Hepatocyte (in vitro differentiated cells): ENCODE measurements at places on chromosomes 16 and 17. TPM values are rescaled to one million over a fixed set of nuclear protein-coding genes. Genes with fewer than 3 reads are reported as not detected.

ABCA10 gene
- total RNA-seq: 1.5 and 4.7 TPM in 2 replicates

FOXC2 gene
- 0.36 TPM in 1 of 2 replicates, not detected in the other for total RNA-seq

ULK2 gene
- total RNA-seq: 14.6 and 18.0 TPM in 2 replicates

GUCY2D gene
- not detected in 2 replicates for total RNA-seq

NETO2 gene
- total RNA-seq: 11.0 and 15.2 TPM in 2 replicates

PKD1 gene
- 40.2 and 60.6 TPM in 2 replicates for total RNA-seq

ZNF750 gene
- 0.12 and 0.27 TPM in 2 replicates for total RNA-seq

PYY gene
- total RNA-seq: 3.2 TPM in 1 of 2 replicates, not detected in the other

SOCS7 gene
- total RNA-seq: 13.0 and 15.9 TPM in 2 replicates

ASPA gene
- 0.27 and 1.2 TPM in 2 replicates for total RNA-seq

C16orf86 gene
- 1.7 and 2.3 TPM in 2 replicates for total RNA-seq

JMJD6 gene
- 19.3 and 19.5 TPM in 2 replicates for total RNA-seq

ABI3 gene
- 0.13 and 0.52 TPM in 2 replicates for total RNA-seq

KRTAP4-1 gene
- not detected in 2 replicates for total RNA-seq

WWOX gene
- total RNA-seq: 39.8 and 44.3 TPM in 2 replicates

- peak; percentile 44 for DNase-seq
These were observed 4.2 kb downstream of the CDRT4 start for GRCh38 chr17:15462976-15463772.

DNA sequence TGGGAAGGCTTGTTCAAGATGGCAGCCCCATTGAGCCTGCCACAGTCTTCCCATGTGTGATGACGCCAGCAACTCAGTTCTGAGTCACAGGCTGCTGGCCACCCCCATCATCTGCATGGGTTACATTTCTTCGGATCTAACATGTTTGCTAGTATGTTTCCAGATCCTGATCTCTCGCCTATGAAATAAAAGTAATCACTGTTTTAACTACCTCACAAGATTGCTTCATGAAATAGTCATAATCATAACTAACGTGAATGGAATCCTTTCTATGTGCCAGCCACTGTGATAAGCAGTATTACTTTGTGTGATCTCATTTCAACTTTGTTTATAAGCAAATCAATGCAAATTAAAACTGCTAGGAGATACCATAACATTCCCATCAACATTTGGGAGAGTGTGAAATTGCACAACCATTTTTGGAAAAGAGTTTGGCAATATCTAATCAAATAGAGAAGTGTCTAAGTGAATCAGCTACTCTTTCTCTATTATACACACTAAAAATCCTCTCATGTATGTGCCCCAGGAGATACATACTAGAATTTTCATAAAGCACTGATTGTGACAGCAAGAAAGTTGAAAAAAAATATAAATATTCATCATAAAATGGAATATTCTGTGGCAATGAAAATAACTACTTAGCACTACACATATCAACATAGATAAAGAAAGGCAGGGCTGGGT is 300.2 kb upstream of the IRX5 start:
- no peak for DNase-seq

DNA sequence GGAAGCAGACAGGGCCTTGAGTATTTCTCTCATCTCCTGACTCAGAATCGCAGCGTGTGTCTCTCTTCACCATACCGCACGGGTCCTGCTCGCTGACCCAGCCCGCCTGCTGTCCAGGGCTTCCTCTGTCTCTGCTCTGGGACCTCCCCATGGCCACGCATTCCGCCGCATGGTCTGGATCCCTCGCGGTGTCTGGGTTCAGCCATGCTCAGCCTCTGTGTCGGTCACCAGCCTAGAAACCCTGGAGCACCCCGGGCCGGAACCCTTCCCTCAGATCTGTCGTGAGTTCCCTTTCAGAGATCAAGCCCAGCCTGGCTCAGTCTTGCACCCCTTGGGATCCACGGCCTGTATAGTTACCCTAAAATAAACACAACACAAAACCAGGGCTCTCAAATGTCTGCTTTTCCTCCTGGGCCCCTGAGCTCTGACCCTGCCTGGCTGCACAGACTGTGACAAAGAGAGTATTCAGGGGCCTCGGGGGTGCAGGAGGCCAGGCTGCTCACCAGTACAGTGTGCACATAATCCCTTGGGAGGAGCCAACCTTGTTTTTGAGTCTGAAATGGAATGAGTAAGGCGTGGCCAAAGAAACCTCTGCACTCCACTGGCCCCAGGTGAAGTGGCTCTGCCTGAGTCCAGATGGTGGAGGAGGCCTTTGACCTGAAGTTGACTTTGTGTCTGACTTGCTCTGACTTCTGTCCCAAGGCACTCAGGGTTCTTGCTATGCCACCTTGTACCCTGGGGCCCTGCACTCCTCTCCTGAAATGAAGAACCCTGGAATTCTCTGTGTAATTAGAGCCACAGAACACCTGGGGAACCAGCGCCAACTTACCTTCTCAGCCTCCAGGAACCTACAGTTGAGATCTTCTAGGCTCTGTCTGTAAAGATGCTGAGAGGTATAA is 5.8 kb upstream of the SPIRE2 start:
- DNase-seq: peak; percentile 77

- DNase-seq: peak; percentile 27
These were observed 1.1 kb downstream of the CAMTA2 start for GRCh38 chr17:4986403-4986802.

DNA sequence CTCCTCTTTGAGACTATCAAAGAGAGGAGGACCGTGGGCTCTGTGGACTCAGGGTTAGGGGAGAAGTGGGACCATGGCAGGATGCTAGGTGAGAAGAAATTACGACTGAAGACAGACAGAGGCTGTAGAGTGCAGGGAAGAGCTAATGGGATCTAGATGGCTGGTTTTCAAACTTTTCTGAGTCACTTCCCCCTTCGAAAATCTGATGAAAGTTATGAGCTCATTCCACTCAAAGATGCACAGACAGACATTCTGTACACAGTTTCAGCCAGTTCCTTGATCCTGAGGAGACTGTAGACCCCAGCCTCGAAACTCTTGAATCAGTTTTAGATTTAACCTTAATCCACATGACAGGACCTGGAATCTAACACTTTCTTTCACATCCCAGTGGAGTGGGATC is 40.7 kb downstream of the RGS9 start:
- no peak for DNase-seq

DNA sequence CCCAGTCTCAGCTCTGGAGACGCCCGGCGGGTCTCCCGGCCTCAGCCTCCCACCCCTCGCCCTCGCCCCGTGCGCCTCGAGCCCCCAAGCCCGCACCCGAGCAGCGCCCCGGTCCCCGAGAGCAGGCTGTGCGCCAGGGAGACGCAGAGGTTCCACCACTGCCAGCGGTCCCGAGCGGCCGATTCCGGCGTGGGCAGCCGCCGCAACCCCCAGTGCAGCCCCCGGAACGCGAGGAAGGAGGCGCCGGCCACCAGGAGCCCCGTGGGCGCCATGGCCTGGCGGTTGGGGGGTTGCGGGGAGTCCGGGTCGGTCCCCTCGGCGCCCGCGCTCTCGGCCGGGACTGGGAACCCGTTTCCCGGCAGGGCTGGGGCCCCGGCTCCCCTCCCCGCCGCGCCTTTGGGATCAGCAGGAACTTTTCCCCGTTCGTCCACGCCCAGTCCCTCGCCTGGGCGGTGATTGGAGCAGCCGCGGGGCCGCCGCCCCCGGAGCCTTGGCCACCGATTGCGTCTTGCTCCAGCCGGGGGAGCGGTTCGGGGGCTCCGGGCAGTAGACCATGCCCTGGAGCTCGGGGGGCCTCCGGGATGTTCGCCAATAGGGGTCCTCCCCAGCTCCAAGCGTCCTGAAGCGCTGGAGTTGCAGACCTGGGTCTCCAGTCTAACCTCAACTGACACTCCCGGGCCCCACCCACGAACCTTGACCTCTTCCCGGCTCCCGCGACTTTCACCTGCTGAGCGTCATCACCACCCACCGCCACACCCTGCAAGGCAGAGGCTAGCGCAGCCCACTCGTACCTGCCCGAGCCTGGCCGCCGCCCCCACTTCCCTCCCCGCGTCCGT is at the start of gene TLCD2:
TSS of gene TLCD2 (minus strand) at position 407 of the 836 bp plus-strand sequence. CDS start at position 272, 135 bp downstream.
- DNase-seq: peak; percentile 89

GRCh38 chr16:23321206-23321875 is 19.2 kb downstream of the SCNN1B start:
- no peak for DNase-seq

DNA sequence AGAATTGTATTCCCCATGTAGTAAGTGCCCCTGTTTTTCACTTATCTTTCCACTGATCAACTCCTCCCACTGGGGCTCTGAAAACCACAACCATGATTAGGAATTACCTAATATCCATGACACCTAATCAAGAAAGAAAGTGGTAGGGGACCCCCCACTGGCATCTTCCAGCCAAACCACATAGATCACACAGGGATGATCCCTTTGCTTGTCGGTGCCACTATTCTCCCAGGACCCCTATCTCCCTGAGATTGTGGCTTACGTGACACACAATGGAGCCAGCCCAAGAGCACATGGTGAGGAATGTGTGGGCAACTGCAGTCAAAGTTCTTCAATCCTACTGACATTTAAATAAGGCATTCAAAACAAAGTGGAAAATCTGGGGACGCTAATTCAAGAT is 17.6 kb upstream of the DNAH9 start:
- DNase-seq: no peak

GRCh38 chr17:80449194-80449929 is 27.0 kb downstream of the NPTX1 start:
- DNase-seq: no peak

GRCh38 chr16:51490866-51491265 is 339.8 kb upstream of the SALL1 start:
- no peak for DNase-seq

GRCh38 chr17:76681222-76682137 is 29.3 kb downstream of the MXRA7 start:
- peak; percentile 85 for DNase-seq

DNA sequence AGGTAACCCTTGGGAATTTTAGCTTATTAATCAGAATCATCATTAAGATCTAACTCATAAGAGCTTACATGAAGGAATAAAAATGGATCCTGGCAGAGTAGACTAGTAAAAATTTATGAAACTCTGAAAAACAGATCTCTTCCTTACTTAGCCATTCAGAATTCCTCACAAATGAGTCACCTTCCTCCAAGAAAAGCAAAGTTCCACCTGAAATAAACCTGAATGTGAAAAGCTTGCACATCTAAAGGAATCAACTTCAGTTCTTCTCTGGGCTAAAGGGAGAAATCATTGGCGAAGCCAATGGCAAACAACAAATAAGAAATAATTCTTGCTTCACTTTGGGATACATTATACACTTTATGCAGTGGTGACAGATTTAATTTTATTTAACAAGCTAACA is 22.7 kb downstream of the MYO1D start:
- peak; percentile 17 for DNase-seq

DNA sequence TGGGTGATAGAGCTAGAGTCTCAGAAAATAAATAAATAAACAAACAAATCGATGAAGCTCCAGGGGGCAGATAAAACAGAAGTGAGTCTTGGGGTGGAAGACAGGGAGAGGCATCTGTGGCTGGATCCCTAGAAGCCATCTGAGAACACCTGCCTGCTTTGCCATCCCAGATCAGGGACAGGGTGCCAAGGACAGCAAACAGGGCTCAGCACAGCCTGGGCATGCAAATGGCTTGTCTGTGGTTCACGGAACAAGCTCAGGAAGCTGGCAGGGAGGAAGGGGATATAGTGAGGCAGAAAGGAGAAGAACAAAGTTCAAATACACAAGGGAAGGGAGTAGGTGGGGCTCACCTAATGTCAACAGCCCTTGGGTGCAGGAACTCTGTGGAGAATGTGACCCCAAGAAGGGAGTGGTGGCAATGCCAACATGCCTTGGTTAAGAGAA is 27.5 kb downstream of the TRIM25 start:
- no peak for DNase-seq

DNA sequence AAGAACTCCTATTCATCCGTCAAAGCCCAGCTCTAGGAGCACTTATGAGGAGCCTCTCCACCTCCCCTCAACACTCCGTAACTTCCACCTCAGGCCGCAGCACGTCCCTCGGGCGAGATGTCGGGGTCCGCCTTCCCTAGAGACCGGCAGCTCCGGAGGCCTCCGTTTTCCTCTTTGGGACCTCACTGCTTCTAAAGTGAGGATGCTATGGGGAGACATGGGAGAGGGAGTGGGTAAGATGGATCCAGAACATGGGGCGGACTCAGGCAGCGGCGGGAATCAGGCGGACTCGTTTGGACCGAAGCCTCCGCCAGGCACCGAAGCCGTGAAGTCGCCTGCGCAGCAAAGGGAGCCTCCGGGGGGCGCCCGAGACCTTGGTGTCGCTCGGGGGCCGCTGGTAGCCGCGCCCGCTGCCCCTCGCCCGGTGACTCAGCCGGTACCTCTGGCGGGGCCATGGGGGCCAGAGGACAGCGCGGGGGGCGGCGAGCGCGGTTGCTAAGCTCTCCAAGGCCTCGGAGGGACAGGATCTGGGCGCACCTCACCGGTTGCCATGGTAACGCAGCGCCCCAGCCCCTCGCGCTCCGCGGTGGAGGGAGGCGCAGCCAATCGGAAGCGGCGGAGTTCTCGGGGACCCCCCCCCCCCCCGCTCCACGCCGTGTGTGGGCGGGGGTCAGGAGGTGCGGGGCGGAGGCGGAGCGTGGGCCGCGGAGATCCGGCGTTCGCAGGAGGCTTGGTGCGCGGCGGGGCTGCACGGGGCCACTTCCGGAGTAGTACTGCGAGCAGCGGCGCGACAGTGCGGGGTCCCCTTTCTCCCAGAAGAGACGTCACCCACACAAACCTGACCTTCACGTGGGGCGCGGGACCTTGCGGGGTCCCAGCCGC is 1.3 kb upstream of the HIC1 start:
- DNase-seq: peak; percentile 86

DNA sequence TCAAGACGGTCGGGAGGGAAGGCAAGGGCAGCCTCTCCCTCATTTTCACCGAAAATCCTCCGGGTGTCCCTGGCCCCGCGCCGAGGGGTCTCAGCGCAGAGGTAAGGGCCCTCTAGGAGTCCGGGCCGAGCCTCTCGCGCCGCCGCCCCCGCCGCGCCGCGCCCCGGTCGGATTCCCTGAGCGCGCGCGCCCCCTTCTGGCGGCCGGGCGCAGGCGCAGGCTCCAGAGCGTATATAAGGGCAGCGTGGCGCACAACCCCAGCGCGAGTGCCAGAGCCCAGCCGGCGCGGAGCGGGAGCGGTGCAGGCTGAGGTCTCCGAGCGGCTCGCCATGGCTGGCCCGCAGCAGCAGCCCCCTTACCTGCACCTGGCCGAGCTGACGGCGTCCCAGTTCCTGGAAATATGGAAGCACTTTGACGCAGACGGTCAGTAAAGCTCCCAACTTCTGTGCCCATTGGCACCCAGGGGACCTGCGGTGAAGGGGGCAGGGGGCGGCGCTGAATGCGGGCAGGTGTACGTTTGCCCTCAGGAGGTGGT is at the start of gene CALB2:
TSS of gene CALB2 (plus strand) at position 260 of the 535 bp plus-strand sequence. CDS start at position 330, 70 bp downstream.
- peak; percentile 88 for DNase-seq

GRCh38 chr16:67544844-67545664 is 16.4 kb downstream of the RIPOR1 start:
- no peak for DNase-seq
